ENCODE measurements at places on chromosomes 16 and 17.

DNA sequence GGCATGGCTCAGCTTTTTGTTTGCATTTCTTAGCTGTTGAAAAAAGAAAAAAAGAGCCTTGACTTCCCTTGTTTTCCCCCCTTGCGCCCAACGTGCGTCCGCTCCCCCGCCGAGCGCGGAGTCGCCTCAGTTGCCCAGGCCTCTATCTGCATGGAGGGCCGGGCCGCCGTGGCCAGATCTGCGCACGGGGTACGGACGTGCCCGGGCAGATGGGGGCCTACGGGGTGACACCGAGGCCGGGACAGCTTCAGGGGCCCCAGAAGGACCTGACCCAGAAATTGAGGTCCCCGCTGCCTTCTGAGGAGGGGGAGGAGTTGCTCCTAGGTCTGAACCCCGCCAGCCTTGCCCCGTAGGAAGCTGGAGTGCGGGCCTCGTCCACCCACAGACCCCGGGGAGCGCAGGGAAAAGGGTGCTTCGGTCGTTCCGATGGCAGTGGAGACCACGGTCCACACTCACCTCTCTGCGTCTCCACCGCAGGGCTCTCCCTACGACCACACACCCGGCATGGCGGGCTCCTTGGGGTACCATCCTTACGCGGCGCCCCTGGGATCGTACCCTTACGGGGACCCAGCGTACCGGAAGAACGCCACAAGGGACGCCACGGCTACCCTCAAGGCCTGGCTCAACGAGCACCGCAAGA is 1.5 kb downstream of the IRX5 start:
- DNase-seq: no peak

GRCh38 chr16:22333457-22333994 is 36.3 kb downstream of the POLR3E start:
- no peak for DNase-seq

DNA sequence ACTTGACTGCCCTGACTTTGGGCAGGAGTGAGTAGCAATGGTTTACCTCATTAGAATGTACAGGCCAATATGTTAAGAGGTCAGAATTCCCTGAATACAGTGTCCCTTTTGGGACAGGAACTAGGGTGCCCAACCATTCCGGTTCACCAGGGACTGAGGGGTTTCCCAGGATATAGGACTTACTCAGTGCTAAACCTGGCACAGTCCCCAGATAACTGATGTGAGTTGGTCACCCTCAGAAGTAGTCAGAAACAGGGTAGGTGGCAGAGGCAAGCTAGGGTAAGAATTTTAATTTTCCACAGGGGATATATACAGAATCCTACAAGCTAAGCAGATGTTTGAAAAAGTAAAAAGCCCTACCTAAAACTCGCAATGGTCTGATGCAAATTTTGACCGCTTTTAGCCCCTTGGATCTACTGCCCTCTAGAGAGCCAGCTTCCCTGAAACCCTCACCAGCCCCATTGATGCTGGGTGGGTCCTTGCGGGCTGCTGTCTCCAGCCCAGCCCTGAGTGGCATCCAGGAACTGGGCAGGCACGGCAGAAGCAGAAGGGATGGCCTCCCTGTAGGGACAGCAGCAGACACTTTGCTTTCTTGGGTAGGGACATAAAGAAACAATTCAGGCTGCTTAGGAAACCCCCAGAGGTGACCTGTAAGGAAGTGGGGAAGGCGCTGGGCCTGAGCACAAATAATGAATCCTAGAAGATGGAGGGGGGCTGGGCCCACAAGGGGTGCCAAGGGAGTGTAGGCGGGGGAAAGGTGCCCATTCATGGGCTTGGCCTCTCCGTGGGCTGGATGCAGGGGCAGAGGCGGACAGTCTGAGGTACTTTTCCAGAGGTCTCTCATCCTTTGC is 434.8 kb downstream of the SLC39A11 start:
- no peak for DNase-seq

GRCh38 chr16:58128181-58128631 is 975 bp downstream of the CFAP20 start:
- DNase-seq: no peak

DNA sequence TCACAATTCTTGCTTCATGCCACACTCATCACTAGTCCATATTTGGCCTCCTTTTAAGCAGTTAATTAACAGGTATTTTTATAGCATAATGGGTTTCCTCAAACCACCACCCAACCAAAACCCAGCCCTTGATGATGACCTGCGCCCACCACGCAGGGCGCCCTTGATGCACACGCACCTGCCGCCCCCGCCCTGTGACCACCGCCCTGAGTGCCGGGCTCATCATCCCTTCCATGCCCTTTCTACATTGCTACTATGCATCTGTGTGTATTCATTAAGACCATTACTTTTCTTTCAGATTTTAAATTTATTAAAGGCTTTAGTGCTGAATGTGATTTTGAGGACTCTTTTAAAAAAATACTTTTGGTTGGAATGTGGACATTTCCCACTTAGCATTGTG is 204.8 kb upstream of the CHMP6 start:
- DNase-seq: no peak

Measured in amygdala (tissue), 56 donors.